ENCODE measurements at places on chromosomes 11 and 22.

DNA sequence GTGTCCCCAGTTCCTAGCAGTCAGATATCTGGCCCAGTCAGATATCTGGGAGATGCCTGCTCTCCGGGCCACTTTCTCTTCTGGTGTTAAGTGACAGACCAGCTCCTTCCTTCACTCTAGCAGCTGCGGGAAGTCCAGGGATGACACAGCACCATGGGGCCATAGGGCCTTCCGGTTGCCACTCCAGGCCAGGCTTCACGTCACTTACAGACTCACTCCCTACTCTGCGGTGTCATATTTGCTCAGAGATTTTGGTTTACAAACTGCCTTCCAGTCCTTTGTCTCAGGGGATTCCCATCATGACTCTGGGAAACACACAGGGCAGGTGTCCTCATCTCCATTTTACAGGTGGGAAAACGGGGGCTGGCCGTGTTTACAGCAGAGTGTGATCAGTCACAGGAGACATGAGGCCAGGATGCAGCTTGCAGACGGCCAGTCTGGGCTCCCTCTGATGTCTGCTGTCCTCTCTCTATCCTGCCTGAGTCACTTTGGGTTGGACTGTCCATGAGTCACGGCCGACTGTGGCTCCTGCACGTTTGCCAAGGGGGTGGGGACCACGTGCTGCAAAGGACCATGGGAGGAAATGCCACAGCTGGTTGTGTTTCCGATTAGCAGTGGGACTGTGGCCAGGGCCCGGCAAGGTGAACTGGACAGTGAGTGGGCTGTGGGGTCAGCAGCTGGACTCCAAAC lies 8.2 kb upstream of the TBC1D22A start:
- DNase-seq: peak; percentile 85

DNA sequence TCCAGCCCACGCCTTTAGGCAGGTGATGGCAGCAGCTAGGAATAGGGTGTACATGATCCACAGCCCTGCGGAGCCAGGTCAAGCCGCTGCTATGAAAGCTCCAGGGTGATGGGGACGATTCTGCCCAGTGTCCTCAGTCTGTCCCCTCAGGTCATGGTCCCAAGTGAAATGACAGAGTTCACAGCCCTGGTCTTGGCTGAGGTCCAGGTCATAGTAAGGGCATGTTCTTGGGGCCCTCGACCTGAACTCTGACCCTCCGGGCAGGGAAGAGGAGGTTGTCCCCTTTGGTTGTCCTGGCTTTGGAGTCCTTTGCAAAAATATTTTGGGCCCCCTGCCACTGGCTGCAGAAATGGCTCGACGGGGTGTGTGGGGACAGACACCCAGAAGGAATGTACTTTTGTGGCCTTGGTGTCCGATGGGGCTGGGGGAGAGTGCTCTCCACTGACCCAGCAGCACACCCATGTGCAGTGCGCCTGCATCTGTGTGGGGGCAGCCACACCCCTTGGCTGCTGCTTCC lies 7.3 kb downstream of the C22orf31 start:
- no peak for DNase-seq

GRCh38 chr11:76708972-76709660 lies 38.6 kb upstream of the LRRC32 start:
- DNase-seq: no peak

DNA sequence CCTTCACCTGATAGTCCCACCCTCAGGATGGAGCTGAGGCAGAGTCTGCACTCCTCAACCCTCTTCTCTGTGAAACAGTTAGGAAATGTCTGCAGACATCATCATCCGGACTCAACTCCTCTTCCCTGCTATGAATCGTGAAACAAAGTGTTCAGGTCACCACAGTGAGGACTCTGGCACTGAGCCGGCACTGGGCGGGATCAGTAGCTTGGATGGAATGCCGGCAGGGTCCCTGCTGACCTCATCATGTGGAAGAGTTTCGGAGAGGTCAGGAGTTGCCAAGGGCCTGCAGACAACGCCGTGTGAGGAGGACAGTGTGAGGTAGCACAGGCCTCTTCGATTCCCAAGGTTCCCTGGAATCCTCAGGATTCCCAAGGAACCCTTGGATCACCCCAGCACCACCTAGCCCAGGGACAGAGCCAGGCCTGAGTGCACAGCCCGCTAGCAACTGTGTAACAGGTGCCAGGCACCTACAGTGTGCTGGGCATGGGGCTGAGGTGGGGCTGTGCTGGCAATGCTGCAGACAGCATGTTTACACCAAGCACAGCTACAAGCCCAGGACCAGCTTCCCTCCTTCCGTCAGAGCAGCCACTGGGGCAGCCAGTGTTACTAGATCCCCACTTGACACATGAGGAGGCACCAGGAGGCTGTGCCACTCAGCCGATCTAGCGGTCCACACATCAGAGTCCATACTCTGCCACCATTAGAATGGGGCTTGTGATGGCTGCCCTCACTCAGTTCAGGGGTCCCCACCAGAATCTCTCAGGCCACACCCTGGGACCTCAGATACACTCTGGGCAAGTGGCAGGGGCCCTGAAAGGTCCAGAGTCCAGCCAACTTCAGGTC lies 693 bp upstream of the LINC01488 start:
- peak; percentile 49 for DNase-seq

- no peak for DNase-seq
These were observed 29.5 kb upstream of the ZBED5 start for GRCh38 chr11:10887307-10887706.

GRCh38 chr11:122664188-122664587 lies 8.7 kb downstream of the UBASH3B start:
- DNase-seq: no peak

GRCh38 chr11:122804796-122805195 lies 33.5 kb upstream of the CRTAM start:
- DNase-seq: no peak

DNA sequence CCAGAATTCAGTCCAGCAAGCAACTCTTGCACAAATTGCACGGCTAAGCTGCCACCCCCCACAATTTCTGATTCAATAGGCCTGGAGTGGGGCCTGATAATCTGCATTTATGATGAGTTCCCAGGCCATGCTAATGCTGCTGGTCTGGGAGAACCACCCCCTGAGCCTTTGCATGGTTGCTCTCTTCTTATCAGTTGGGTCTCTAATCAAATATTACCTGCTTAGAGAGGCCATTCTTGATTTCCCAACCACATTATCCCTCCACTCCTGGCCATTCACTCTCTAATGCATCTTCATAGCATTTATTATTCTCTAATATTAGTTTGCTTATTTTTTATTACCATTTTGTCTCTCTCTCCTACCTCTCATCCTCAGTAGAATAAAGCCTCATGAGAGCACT lies 99.5 kb downstream of the NAV2 start:
- no peak for DNase-seq

GRCh38 chr11:1335811-1336761 lies 26.7 kb upstream of the TOLLIP start:
- peak; percentile 60 for DNase-seq

DNA sequence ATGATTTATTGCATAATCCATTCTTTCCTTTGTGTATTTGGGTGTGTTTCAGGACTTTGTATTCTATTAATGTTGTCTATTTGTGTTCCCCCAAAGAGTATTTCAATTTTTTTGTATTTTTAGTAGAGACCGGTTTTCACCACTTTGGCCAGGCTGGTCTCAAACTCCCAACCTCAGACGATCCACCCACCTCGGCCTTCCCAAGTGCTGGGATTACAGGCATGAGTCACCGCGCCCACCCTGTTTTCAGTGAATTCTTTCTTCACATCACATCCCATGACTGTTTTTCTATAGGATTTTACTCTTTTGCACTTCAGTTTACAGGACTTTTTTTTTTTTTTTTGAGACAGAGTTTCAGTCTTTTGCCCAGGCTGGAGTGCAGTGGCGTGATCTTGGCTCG lies 46.3 kb downstream of the RBX1 start:
- DNase-seq: no peak

- no peak for DNase-seq
These were observed 47.1 kb upstream of the CCND1 start for GRCh38 chr11:69593851-69594250.

DNA sequence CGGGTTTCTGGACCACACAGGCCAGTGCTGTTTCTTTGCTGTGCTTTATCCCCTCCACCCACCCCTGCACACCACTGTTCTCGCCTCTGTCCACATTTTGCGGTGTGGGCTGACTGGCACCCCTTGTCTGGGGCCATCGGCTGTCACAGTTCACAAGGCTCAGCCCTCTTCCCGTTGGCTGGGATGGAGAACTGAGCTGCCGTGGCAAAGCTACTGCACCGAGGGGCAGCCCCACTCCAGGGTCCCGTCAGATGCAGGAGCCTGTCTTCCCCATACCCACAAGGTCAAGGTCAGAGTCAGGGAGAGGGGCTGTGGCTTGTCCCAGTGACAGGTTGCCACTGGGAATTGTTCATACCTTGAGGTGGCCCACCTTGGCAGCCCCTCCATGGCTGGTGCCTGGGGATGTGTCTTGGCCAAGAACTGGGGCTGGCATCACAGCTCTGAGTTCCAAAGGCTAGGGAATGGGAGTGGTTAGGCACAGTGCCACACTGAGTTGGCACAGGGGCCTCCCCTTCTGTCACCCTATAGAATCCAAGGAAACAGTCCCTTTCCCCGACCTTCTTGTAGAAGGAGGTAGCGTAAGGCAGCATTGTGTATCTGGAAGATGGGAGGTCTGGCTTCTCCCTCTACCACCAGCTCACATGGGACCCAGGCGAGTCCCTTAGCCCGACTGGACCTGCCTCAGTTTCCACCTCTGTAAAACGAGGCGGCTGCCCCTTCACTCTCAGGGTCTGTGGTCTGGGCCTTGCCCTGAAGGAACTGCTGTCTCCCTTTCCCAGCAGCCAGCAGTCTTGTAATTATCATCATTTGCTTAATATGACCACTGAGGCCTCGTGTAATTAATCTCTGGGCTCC lies 3.4 kb downstream of the GRK2 start:
- DNase-seq: peak; percentile 37

DNA sequence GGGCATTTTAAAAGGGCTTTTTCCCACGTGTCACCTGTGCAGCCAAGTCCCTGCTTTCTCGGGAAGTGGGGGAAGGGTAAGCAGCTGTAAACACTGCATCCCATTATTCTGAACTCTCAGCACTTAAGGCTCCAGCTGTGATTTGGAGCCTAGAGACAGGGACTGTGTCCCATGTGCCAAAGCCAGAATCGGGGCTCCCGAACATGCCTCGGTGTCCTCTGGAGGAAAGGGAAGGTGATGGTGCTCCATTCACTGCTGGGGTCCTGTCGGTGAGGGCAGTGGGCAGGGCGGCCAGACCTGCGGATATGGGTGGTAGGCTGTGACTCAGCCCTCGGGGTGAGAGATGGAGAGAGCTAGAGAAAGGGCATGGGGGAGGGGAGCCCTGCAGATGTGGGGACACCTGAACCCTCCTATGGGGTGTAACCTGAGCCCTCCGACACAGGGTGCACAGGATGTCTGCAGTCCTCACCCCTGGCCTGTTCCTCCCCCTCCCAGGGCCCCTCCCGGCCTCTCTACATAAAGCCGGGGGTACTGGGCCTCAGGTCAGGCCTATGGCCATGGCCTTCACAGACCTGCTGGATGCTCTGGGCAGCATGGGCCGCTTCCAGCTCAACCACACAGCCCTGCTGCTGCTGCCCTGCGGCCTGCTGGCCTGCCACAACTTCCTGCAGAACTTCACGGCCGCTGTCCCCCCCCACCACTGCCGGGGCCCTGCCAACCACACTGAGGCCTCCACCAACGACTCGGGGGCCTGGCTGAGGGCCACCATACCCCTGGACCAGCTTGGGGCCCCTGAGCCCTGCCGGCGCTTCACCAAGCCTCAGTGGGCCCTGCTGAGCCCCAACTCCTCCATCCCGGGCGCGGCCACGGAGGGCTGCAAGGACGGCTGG lies 31.8 kb downstream of the CAPN1 start:
- DNase-seq: peak; percentile 56

GRCh38 chr11:33296695-33297094 lies 39.5 kb downstream of the HIPK3 start:
- no peak for DNase-seq

DNA sequence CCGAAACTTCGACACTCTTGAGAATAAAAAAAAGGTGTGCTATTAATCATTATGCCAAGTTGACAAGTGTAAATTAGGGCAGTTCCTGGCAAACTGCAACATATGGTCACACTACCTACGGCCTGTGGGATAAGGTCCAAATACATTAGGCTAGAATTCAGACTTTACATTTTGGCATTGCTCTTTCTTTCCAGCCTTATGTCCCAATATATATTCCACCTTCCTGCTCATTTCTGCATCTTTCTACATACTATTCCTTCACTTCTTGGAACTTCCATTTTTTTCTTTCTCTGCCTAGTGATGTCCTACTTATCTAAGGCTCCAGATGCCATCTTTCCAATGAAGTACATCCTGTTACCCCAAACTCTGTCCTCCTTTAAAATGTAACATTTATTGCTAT lies 577.2 kb downstream of the LRRC4C start:
- DNase-seq: no peak

GRCh38 chr22:45009606-45010531 lies at the start of gene PHF21B:
TSS of gene PHF21B (minus strand) at chr22:45010005. CDS start at chr22:45009549, 456 bp downstream.
- DNase-seq: peak; percentile 80

- DNase-seq: no peak
These were observed 19.6 kb upstream of the OR8D2 start for GRCh38 chr11:124339396-124340141.

DNA sequence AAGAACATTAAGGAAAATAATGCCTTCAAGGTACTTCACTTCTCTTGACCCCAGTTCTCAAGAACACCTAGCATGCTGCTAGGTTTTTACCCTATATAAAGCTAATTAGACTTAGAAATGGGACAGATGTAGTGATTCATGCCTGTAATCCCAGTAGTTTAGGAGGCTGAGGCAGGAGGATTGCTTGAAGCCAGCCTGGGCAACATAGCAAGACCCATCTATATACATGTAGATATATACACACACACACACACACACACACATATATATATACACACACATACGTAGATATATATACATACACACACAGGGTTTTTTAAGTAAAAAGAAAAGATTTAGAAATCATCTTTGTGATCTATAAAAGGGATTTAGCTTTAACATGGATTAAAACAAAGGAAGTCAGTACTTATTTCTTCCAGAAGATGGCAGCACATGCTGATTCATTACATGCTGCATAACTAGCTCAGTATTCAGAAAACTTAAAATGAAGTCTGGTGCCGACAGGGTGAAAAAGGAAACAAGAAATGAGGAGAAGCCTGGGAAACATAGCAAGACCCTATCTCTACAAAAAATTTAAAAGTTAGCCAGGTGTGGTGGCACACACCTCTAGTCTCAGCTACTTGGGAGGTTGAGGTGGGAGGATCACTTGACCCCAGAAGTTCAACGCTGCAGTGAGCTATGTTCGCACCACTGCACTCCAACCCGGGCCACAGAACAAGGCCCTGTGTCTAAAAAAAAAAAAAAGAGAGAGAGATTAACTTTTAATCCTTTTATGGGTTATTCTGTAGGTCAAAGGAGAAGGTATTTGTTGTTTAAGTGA lies 28.5 kb upstream of the RBX1 start:
- no peak for DNase-seq
